Naive thymus-derived CD8-positive, alpha-beta T cell (primary cell): ENCODE measurements at places on chromosomes 1 and 21. TPM values are rescaled to one million over a fixed set of nuclear protein-coding genes. Genes with fewer than 3 reads are reported as not detected.
A peak's percentile ranks its signal among the peaks of the same experiment; 100 is the strongest.

- H3K27ac ChIP-seq = no peak overlapping the region
- H3K36me3 ChIP-seq = peaks cover 29% of the 10 kb centered on the region
- H3K27me3 ChIP-seq = no peaks in the 10 kb centered on the region
- no peak for DNase-seq
- H3K4me1 ChIP-seq = no peaks in the 10 kb centered on the region
- H3K4me3 ChIP-seq = no peak overlapping the region
These were observed 17.5 kb downstream of the DMAP1 start for GRCh38 chr1:44230796-44231195.

DNA sequence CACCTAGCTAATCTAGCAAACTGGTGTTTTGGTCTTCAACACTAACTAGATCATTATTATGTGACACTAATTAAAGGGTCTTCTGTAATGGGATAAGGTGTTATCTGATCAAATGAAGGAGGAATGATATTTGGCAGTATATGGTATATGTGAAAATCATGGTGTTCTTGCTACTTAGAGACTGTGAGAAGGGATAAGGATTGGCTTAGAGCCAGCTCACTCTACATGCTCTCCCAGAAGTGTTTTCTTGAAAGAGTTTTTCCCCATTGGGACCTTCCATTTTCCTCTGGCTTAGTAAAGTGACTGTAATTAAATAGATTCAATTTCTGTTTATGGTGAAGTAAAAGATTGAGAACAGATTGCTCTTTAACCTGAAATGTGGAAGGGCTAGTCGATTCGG lies 71.2 kb upstream of the RGL1 start:
- no peaks in the 10 kb centered on the region for H3K27me3 ChIP-seq
- no peaks in the 10 kb centered on the region for H3K4me1 ChIP-seq
- DNase-seq = no peak
- H3K36me3 ChIP-seq = no peaks in the 10 kb centered on the region
- no peak overlapping the region for H3K4me3 ChIP-seq
- H3K27ac ChIP-seq = no peak overlapping the region

DNA sequence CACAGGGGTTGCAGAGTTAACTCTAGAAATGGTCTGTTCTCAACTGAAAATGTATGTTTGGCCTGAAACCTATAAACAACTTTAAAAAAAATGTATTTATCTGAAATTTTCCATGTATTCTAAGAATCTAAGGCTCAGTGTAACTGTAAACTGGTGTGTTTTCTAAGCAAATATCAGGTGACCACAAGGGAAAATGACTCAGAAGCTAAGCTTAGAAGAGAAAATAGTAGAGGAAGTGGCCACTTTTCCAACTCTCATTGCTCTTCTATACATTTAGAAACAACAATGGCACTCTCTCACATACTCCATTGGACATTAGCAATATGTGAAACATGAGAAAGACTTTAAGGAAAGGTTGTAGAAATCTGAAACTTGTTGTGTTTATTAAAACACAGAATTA lies 7.5 kb downstream of the TNFSF18 start:
- no peak for DNase-seq
- no peaks in the 10 kb centered on the region for H3K36me3 ChIP-seq
- H3K4me1 ChIP-seq = peaks cover 8% of the 10 kb centered on the region
- no peak overlapping the region for H3K4me3 ChIP-seq

- H3K27ac ChIP-seq = no peak overlapping the region
- H3K4me1 ChIP-seq = peaks cover 7% of the 10 kb centered on the region
- peaks cover 19% of the 10 kb centered on the region for H3K36me3 ChIP-seq
These were observed 7.1 kb upstream of the DR1 start for GRCh38 chr1:93338387-93339146.

GRCh38 chr21:43997766-43998742 lies 14.1 kb upstream of the TRAPPC10 start:
- no peaks in the 10 kb centered on the region for H3K27me3 ChIP-seq
- H3K36me3 ChIP-seq = no peaks in the 10 kb centered on the region
- H3K4me3 ChIP-seq = no peak overlapping the region

DNA sequence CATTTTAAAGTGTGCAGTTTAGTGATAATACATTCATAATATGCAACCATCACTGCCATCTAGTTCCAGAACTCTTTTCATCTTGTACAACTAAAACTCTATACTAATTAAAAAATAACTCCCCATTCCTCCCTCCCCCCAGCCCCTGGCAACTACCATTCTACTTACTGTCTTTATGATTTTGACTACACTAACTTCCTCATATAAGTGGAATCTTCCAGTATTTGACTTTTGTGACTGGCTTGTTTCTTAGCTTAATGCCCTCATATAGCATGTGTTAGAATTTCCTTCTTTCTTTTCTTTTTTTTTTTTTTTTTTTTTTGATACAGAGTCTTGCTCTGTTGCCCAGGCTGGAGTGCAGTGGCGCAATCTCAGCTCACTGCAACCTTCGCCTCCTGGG lies 1.4 kb upstream of the NVL start:
- no peaks in the 10 kb centered on the region for H3K36me3 ChIP-seq
- no peaks in the 10 kb centered on the region for H3K27me3 ChIP-seq
- H3K4me1 ChIP-seq = peaks cover 44% of the 10 kb centered on the region
- no peak overlapping the region for H3K27ac ChIP-seq

- peaks cover 5% of the 10 kb centered on the region for H3K27me3 ChIP-seq
- H3K4me3 ChIP-seq = no peak overlapping the region
- no peaks in the 10 kb centered on the region for H3K36me3 ChIP-seq
- DNase-seq = no peak
- peaks cover 3% of the 10 kb centered on the region for H3K4me1 ChIP-seq
These were observed 19.8 kb downstream of the SERINC2 start for GRCh38 chr1:31432592-31433395.

DNA sequence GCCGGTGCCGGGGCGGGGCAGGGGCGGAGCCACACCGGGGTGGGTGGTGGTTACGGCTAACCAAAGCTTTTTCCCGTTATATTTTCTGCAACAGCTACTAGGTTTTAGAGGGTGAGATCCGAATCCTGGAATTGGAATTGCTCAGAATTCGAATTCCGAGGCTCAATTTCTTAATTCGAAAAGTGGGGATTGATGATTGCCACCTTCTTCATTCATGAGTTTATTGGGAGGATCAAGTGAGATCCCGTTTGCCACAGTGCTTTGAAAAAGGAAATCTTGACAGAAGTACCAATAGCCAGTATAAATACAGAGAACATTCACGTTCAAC lies 207 bp upstream of the SVBP start:
- H3K27ac ChIP-seq = peak overlapping the region; percentile 65
- H3K4me3 ChIP-seq = peak overlapping the region; percentile 73
- H3K4me1 ChIP-seq = peaks cover 24% of the 10 kb centered on the region
- H3K27me3 ChIP-seq = no peaks in the 10 kb centered on the region
- no peak for DNase-seq

- H3K27ac ChIP-seq = no peak overlapping the region
- no peaks in the 10 kb centered on the region for H3K27me3 ChIP-seq
- no peaks in the 10 kb centered on the region for H3K36me3 ChIP-seq
- no peak overlapping the region for H3K4me3 ChIP-seq
- H3K4me1 ChIP-seq = no peaks in the 10 kb centered on the region
These were observed 200.6 kb downstream of the RGS7 start for GRCh38 chr1:241156231-241156965.

DNA sequence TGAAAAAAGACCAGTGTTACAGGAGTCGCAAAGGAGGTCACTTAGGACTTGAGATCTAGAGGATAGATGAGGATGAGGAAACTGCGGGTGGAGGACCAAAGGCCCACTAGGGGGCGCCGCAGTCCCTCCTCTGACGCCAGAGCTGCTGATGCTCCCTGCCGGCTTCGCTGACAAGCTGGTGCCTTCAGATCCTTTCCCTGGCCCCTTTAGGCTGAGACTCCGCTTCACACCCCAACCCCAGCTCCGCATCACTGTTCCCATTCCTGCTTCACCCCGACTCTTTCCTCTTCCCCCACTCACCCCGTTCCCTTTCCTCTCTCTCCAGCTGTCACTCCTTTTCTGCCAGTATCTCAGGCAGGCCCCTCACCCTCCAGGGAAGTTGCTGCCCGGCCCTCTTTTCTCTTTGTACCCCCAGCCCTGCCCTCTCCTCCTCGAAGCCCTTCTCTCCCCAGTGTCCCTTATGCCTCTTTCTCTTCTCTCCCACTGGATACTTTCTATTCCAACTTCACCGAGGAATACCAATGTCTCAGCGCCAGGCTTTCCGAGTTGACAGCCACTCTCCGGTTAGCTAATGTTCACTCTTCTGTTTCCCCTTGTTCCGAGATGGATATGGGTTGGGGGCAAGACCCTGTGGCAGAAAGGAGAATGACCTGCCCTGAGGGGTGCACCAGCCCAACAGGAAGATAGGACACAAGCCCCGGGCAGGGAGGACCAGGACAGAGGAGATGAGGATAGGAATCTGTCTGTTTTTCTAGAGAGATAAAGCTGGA lies 4.5 kb downstream of the KCNJ9 start:
- peak; percentile 63 for DNase-seq
- H3K27me3 ChIP-seq = peaks cover 20% of the 10 kb centered on the region
- peak overlapping the region; percentile 46 for H3K4me3 ChIP-seq
- H3K27ac ChIP-seq = peak overlapping the region; percentile 81

DNA sequence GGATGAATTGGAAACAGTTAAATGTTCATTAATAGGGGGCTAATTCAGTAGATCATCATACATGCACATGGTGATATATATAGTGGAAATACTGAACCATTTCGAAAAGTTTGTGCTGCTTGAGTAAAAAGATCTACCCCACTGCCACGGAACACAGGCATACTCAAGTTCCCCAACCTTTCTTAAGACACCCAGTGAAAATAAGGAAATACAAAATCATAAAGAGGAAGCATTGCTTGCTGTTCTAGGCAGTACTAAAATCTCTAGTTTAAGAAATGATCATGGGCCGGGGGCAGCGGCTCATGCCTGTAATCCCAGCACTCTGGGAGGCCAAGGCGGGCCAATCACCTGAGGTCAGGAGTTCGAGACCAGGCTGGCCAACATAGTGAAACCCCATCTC lies 37.6 kb upstream of the KIRREL1 start:
- H3K4me3 ChIP-seq = no peak overlapping the region
- no peak overlapping the region for H3K27ac ChIP-seq
- H3K36me3 ChIP-seq = no peaks in the 10 kb centered on the region
- no peaks in the 10 kb centered on the region for H3K4me1 ChIP-seq
- H3K27me3 ChIP-seq = peaks cover 12% of the 10 kb centered on the region
- no peak for DNase-seq

DNA sequence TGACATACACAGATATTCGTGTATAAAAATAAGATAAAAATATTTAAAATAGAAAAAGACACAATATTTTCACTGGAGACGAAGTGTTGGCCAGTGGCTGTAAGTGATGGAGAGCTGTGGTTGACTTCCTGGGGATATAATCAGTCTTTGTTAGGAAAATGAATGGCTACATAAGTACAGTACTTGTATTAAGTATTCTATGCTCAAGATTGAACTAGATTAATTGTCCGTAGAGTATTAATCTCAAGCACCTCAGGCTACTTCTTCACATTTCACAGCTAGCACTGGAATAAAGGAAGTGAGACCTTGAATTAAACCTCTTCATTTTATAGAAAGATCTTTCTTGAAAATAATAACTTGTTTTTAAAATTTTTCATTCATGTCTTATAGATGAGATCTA lies 39.0 kb upstream of the RGS5 start:
- H3K27me3 ChIP-seq = no peaks in the 10 kb centered on the region
- no peak overlapping the region for H3K27ac ChIP-seq
- H3K4me1 ChIP-seq = no peaks in the 10 kb centered on the region
- DNase-seq = no peak

- H3K4me1 ChIP-seq = peaks cover 34% of the 10 kb centered on the region
- no peak for DNase-seq
- peaks cover 15% of the 10 kb centered on the region for H3K27me3 ChIP-seq
- H3K36me3 ChIP-seq = no peaks in the 10 kb centered on the region
- H3K4me3 ChIP-seq = no peak overlapping the region
- no peak overlapping the region for H3K27ac ChIP-seq
These were observed 3.4 kb downstream of the PLXNA2 start for GRCh38 chr1:208240662-208241355.

DNA sequence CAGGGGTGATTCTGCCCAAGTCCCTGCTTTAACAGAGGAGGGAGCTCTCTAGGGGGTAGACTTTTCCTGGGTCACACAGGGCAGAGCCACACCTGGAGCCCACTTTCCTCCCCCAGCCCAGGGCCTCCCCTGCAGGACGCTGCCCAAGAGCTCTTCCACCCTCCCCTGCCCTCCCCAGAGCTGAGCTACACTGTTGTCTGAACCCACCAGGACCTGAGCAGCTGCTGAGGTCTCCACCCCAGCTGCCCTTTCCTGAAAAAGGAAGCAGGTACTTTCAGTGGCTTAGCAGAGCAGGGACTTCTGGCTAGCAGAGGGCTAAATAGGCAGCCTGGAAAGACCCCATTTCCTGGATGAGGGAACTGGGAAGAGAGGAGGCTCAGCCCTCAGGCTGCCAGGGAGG lies 169.3 kb upstream of the ETV3 start:
- no peak overlapping the region for H3K4me3 ChIP-seq
- peaks cover 29% of the 10 kb centered on the region for H3K27me3 ChIP-seq
- no peaks in the 10 kb centered on the region for H3K4me1 ChIP-seq
- no peaks in the 10 kb centered on the region for H3K36me3 ChIP-seq
- H3K27ac ChIP-seq = no peak overlapping the region

DNA sequence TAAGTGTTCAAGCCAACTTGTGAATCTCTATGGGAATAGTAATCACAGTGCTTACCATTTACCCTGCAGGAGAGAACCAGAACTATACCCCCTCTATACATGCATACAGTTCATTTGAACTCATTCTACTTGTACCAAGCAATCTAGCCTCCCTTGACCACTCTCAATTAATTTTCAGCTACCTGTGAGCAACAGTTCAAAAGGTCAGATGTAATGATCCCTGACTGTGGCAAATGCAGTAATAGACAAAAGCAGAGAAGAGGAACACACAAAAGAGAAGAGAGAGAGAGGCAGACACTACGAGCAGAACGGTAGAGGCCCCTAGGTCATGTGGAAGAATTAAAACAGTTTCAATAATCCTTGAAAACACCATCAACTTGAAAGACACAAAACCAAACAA lies 52.8 kb downstream of the FMO4 start:
- DNase-seq = no peak
- peaks cover 7% of the 10 kb centered on the region for H3K27me3 ChIP-seq
- no peaks in the 10 kb centered on the region for H3K4me1 ChIP-seq
- H3K4me3 ChIP-seq = no peak overlapping the region
- peaks cover 2% of the 10 kb centered on the region for H3K36me3 ChIP-seq

DNA sequence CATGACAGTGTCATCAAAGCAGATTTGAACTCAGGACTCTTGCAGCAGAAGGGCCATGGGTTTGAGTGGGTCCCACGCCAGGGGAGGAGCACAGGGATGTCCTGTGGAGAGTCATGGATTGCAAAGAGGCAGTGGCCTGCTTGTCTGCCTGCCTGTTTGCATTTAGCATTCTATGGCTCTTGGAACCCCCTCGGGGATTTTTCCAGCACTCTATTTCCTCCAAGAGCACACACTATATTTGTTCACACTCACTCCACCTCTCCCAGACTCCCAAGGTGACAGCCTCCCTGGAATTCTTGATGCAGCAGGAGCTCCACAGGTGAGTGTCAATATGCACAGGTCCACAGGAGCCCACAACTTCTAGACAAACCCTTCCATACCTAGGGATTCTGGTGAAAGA lies 73.1 kb upstream of the LRRN2 start:
- peaks cover 6% of the 10 kb centered on the region for H3K27me3 ChIP-seq
- H3K36me3 ChIP-seq = no peaks in the 10 kb centered on the region

The ESPN gene
- 2.3 TPM for total RNA-seq

The S100A8 gene
- not detected for total RNA-seq

The CFHR5 gene
- total RNA-seq = not detected

The F13B gene
- total RNA-seq = not detected

The AMIGO1 gene
- 33.3 TPM for total RNA-seq

The EIF3I gene
- 96.9 TPM for total RNA-seq

The S100A7 gene
- not detected for total RNA-seq
